ENCODE measurements at places on chromosomes 11 and 22.

DNA sequence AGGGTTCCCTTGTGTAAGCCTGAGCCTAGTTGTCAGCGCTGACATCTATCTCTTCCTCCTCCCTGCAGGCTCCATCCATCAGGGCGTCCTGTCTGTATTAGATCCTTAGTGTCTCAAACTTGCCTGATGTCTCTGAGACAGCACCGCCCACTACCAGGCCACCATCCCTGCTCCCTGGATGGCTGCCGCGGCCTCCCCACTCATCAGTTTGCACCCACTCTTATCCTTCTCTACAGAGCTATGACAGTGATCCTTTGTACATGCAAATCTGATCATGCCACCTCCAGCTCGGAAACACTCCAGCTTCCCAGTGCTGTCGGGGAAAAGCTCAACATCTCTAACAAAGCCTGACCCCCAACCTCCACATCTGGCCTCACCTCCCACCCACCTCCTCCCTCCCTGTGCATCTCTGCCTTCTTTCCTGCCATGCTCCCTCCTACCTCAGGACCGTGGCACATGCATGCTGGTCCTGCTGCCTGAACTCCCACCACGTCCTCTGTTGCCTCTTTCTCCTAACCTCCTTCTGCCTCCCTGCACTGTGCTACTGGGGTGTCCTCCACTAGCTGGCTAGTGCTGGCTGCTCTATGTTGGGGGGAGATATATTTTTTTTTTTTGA, 61.6 kb upstream of the EIF3D start:
- DNase-seq = no peak

GRCh38 chr11:35639591-35640179, 21.4 kb downstream of the FJX1 start:
- DNase-seq = no peak

DNA sequence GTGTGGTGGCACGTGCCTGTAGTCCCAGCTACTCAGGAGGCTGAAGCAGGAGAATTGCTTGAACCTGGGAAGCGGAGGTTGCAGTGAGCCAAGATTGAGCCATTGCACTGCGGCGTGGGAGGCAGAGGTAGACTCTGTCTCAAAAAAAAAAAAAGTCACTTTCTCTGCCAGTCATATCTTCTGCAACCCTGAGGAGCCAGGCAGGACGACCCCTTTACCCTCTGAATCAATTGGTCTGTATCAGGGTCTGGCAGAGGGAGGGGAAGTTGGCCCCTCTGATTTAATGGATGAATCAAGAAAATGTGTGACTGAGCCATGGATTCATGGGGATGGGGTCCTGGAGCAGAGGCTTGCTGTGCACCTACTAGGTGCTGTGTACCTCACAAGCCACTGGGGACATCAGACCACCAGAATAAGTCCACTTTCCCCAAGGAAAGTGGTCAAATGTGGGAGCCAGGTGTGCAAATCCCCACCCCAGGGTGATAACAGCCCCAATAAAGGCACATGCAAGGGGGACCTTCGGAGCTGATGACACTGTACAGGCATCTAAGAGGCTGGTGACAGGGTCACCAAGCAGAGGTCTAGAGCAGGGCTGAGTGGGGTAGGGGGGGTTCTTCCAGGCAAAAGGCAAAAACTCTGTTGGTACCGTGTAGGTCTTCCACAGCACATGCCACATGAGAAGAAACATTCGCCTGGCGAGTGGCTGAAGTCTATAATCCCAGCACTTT, 29.0 kb downstream of the TXN2 start:
- no peak for DNase-seq

DNA sequence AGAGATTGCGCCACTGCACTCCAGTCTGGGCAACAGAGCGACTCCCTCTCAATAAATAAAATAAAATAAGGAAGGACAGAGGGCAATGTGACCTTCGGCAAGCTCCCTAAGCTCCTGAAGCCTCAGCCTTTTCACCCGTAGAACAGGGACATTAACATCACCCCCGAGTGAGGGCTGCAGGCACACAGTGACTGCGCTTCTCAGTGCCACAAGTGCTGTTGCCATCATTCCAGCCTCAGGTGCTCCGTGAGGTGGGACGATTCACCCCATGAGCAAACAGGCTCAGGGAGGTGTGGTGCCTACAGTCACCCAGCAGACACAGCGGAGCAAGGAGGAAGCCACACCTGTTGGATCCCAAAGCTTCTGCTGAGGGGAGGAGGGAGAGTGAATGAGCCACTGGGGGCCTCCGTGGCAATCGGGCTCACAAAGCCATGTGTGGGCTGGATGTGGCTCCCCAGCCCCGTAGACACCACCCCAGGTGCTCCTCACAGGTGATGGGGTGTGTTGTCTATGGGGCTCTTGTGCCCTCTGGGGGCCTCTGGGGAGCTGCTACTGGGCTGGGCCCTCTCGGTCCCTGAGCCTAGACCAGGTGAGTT, 9.1 kb upstream of the TCF20 start:
- no peak for DNase-seq

DNA sequence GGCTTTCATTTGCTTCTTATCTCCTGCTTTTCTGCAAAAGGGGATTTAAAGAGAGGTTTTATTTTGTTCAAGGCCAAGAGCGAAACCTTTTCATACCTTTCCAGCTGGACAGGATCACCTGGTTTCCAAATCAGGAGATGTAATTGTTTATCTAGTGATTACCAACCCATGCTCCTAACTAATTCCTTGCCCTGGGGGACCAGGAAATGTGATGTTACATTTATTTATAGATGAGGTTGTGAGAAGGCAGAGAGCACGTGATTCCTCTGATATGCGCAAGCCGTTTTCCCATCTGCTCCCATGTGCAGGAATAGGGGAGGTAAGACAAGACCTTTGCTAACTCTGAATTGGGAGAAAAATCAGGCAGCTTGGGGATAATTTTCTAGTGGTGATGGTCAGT, 507.2 kb upstream of the LARGE1 start:
- no peak for DNase-seq
